ENCODE measurements at places on chromosomes 16 and 17. TPM values are rescaled to one million over a fixed set of nuclear protein-coding genes. Genes with fewer than 3 reads are reported as not detected.

The SEBOX gene
- total RNA-seq = not detected

The CMTM1 gene
- total RNA-seq = 6.0 TPM

The GDPD1 gene
- total RNA-seq = 1.2 TPM

The SMIM36 gene
- total RNA-seq = not detected

The PRSS21 gene
- not detected for total RNA-seq

The ASGR1 gene
- not detected for total RNA-seq

The ABCC12 gene
- 0.48 TPM for total RNA-seq

The KRTAP9-8 gene
- total RNA-seq = not detected

The SLC38A8 gene
- not detected for total RNA-seq

The SLC52A1 gene
- not detected for total RNA-seq

The DNAI2 gene
- not detected for total RNA-seq

The TNRC6C gene
- 3.2 TPM for total RNA-seq

The KRT40 gene
- not detected for total RNA-seq

The TUBB3 gene
- 237 TPM for total RNA-seq

The ZNF768 gene
- total RNA-seq = 19.1 TPM

The KRTAP4-6 gene
- total RNA-seq = not detected

The CHAD gene
- total RNA-seq = not detected

The PDK2 gene
- 19.2 TPM for total RNA-seq

The ZG16 gene
- total RNA-seq = not detected

The KRTAP4-9 gene
- total RNA-seq = not detected

The GH1 gene
- not detected for total RNA-seq

The HSF5 gene
- not detected for total RNA-seq

The ESRP2 gene
- 0.24 TPM for total RNA-seq

The SLC16A13 gene
- total RNA-seq = 0.20 TPM

The SYNRG gene
- total RNA-seq = 5.0 TPM

The LLGL2 gene
- total RNA-seq = 1.2 TPM

The SERPINF2 gene
- 0.24 TPM for total RNA-seq

The TEKT1 gene
- not detected for total RNA-seq

The IRX3 gene
- 15.1 TPM for total RNA-seq

The GLP2R gene
- not detected for total RNA-seq

The FOXJ1 gene
- total RNA-seq = not detected

The PYY gene
- total RNA-seq = not detected

The PLCG2 gene
- total RNA-seq = 0.36 TPM

The ABCC6 gene
- total RNA-seq = 1.7 TPM

The MT1F gene
- total RNA-seq = 9.0 TPM

The TMC7 gene
- 2.2 TPM for total RNA-seq

The CEP295NL gene
- not detected for total RNA-seq

The KRT15 gene
- 3.4 TPM for total RNA-seq

The PLXDC1 gene
- total RNA-seq = 1.4 TPM

The SLFN14 gene
- total RNA-seq = not detected

The DHRS7C gene
- total RNA-seq = not detected

The SLC6A4 gene
- total RNA-seq = not detected

The RAB11FIP4 gene
- under 0.01 TPM for total RNA-seq

The DNAH3 gene
- under 0.01 TPM for total RNA-seq

The CACNG4 gene
- total RNA-seq = not detected

The KLHL10 gene
- total RNA-seq = not detected

The CRYBA1 gene
- total RNA-seq = not detected

The ARHGDIG gene
- total RNA-seq = not detected

The CLDN6 gene
- total RNA-seq = not detected

The IKZF3 gene
- total RNA-seq = not detected

The SEPTIN1 gene
- not detected for total RNA-seq

The SMTNL2 gene
- total RNA-seq = not detected

The CDH13 gene
- total RNA-seq = 65.6 TPM

The C16orf96 gene
- total RNA-seq = not detected

The CYGB gene
- total RNA-seq = 2.0 TPM

The LPO gene
- total RNA-seq = not detected

Data from RPMI7951 (cell line).